ENCODE measurements at places on chromosomes 5 and 9.

- DNase-seq: no peak
Observed at GRCh38 chr5:117195076-117195475, 620.5 kb upstream of the SEMA6A start.

DNA sequence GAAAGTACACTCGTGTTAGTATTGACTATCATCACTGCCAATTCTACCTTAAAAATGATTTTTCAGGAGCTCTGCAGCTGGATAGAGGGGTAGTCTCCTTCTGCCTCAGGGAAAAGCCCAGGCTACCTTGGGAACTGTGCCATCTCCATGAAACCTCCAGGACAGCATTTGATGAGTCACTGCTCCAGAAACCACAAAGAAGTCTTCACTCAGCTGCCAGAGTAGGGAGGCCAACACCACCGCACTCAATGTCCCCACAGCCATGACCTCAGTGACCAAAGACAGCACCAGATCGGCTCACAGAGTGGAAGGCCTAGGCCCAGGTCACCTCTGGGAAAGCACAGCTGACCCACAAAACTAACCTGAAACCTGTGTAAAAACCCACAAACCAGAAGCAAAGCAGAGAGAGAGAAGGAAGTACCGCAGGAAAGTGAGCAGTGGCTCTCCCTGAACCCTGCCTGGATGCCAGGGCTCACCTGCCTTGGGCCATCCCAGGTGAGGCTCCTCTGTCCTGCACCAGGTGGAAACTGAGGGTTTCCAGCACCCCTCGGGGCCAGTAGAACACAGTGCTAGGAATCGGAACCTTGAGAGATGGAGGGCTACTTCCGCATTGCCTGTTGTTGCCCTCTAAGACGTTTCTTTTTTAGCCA lies 30.0 kb downstream of the S1PR3 start:
- DNase-seq: no peak

GRCh38 chr9:131178382-131178781 lies 53.0 kb downstream of the NUP214 start:
- peak; percentile 32 for DNase-seq

DNA sequence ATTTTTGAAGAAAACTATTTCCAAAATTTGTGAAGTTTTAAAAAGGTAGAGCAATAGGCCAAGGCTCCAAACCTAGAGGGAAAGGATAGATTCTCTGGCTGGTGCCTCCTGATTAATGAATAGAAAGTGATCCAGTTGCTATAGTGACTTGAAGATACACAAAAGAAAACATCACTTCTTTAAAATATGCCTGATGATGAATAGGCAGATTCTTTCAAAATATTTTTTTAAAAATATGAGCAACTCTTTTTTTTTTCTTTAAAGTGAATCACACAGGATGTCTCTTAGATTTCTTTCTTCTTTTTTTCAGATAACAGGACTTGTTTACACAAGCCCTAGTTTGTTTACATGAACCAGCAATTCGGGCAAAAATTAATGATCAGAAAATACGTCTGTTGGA lies 124.4 kb downstream of the RFK start:
- DNase-seq: no peak

DNA sequence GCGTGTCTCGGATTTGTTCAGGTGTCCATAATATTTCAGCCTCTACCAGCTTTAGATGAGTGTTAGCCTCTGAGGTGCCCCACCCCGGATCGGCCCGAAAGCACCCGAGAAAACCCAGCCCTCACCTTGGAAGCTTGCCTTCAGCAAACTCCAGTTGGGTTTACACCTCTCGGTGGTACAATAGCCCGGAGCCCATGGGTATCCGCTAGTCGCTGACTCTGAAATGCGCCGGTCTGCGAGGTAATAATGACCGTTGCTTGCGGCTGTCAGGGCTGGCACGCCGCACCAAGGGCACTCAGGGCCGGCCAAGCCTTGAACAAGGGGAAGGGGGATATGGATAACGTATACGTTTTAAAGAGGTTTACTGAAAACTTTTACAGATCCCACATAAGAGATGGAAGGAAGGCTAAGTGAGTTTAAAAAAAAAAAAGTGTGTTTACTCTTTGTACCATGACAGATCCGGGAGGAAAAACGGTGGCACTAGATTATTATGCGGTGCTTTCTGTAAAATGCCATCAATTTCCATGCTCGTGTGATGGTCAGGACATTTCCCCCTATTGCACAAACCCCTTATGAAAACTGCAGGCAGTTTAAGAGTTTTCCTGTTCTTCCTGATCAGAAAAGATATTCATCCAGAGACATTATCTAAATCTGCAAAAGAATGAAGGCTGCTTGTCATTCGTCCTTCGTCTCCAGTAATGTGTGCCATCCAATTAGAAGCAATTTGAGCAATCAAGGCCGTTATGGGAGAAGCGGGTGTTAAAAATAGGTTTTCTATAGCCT lies 124.2 kb downstream of the TMEM161B start:
- DNase-seq: no peak

DNA sequence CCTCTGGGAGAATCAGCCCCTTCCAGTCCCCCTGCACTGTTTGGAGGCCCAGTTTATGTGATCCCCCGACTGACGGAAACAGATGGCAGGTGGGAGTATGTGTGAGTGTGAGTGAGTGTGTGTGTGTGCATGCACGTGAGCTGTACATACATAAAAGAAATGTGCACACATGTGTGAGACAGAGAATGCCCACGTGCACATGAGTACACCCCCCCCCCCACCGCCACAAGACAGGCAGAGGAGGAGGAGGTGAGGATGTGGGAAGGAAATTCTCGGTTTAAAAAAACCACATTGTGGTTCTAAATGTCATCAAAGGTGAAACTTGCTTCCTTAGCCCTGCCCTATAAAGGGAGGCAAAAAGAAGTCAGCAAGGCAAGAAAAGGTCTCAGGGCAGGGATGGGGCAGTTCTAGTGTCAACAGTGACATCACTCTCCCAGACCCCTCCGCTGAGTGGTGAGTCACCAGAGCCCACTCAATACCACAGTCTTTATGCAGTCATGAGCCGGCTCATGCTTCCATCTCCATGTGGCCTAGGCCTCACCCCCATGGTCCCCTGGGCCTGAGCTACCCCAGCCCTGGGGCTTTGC lies 79.2 kb upstream of the HSPA9 start:
- no peak for DNase-seq

DNA sequence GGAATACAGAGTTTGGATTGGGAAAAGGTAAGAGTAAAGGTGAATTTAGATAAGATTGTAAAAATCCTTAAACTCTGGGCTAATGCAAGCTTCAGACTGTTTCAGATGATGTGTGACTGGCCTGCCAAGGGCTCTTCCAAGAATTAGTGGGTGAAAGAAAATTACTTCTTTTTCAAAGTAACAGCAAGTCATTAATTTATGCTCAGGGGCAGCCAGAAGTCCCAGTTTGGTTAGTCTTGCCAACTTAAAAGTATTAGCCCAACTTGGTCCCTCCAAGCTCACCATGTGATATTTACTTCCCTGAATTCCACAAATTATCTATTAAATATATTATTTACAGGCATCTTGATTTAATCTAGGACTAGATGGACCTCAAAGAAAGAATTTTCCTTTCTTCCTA lies 947.8 kb downstream of the NR2F1-AS1 start:
- DNase-seq: no peak

- peak; percentile 79 for DNase-seq
Observed at GRCh38 chr9:95852059-95853032, 23.1 kb upstream of the ERCC6L2 start.

DNA sequence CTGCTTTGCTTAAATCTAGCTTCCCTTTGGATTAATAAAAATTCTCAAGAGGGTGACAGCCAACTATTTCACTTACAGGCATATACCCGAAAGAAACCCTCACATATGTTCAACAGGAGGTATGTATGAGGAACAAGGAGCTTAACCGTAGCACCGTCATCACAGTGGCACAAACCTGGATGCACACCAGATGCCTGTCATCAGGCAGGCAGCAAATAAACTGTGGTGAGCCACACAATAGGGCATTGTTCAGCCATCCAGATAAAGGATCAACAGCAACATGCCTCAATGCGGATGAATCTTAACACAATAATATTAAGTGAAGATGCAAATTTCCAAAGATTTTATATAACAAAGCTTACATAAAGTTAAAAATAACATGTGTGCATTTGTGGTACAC lies 5.5 kb upstream of the TNFSF15 start:
- DNase-seq: no peak

GRCh38 chr9:88747768-88748167 lies 212.8 kb downstream of the NXNL2 start:
- DNase-seq: no peak

- DNase-seq: no peak
Observed at GRCh38 chr5:56840597-56840996, 25.2 kb downstream of the MAP3K1 start.

DNA sequence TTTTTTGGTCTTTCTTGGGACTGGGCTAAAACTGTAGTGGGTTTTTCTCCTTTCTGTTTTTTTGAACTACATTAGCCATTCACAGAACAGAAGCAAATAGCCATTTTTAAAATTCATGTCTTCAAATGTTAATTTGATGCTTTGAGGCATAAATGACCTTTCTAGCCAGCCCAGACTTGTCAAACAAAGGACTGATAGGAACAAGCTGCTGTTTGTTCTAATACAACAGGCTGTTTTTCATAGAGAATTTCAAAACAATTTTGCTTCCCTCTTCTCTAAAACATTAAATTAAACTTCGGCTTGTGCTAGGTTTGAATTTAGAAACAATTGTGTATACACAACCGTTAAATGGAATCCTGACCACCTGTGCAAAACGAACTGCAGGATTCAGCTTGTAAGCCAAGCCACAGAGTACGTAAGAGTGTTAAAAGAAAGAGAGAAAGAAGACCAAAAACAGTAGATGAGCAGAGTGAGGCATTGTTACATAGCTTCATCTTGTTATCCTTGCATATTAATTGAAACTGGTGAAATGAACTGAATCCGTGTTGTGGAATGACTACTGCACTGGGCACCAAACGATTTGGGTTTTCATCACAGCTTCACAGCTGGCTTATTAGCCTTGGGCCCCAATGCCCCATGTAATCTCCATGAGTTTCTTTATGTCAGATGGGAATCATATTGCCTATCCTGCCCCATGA lies 100.0 kb downstream of the ZSWIM6 start:
- no peak for DNase-seq

DNA sequence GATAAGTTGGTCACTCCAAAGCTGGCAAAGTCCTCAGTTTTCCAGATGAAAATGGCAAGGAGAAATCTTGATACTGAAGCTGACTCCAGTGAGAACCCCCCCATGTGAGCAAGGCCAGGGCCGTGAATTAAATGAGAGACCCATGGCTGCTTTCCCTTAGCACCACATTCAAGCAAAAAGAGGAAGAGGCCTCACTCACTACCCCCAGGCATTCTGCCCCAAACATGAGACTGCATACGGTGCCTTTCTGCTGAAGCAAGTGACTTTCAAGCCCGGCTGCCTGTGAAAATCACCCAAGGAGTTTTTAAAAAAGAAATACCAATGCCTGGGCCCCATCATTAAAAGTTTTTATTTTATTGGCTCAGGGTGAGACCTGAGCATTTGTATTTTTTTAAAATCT lies 66.9 kb downstream of the TMEM252 start:
- no peak for DNase-seq

DNA sequence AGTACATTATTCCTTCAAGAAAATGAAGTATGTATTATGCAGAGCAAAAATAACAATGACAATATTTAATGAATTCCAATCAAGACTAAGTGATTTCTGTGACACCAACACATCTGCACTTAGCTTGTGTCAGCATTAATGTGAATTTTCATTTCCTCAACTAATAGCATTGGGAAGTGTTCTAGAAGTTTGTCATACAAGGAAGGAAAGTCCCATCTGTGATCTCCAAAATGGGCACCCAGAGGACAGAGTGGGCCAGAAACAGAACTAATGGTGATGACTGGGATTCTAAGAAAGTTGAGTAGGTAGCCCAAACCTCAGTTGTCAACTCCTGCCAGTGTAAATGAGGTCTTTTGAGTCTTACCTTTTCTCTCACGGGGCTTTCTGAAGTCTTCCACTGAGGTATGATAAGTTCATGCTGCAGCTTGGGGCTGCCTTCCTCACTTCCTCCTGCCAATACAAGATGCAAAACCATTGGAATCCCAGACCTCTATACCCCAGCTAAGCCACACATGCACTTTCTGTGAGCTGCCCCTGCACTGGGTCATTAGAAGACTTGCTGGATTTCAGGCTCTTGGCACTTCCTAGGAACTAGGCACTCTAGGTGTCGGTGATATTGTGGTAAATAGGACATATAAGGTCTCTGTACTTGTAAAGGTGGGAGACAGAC lies 4.9 kb downstream of the ADAM19 start:
- DNase-seq: no peak

DNA sequence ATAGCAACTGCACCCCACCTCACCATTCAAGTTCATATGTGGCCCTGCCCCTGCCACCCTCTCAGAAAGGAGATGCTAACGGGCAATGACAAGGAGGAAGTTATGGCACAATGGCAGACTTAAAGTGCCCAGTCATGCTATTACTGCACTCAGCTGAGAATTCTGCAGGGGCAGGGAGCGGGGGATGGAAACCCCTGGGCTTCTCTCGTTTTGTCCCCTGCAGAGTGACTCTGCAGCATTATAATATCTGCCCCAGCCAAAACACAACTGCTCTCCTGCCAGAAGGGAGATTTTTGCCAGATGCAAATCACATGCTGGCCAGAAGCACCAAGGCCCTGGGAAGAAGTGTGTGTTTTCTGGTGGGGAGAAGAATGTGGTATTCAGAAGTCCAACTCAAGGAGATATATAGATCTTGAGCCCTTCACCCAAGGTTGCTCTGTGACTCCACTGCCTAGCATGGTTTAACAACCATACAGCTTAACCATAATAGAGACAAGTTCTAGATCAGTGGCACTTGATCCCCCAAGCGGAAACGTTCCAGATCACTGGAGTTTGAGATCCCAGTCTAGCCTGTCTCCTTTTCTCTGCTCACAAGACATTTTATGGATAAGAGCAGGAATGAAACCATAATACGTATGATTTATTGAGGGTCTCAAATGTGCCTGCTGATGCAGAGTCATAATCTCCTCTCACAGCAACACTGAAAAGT lies 207.0 kb upstream of the MAP3K1 start:
- no peak for DNase-seq

- no peak for DNase-seq
Observed at GRCh38 chr5:104297076-104297475, 734.5 kb upstream of the NUDT12 start.

GRCh38 chr9:137302449-137303150 lies 529 bp upstream of the NRARP start:
- peak; percentile 53 for DNase-seq

GRCh38 chr9:86842573-86842972 lies 104.7 kb downstream of the GAS1 start:
- DNase-seq: no peak

- DNase-seq: peak; percentile 79
Observed at GRCh38 chr9:134366223-134367031, 40.2 kb downstream of the RXRA start.

GRCh38 chr5:179830818-179831468 lies 10.2 kb downstream of the SQSTM1 start:
- DNase-seq: no peak

- no peak for DNase-seq
Observed at GRCh38 chr5:15936505-15937245, 242.9 kb downstream of the MARCHF11 start.

DNA sequence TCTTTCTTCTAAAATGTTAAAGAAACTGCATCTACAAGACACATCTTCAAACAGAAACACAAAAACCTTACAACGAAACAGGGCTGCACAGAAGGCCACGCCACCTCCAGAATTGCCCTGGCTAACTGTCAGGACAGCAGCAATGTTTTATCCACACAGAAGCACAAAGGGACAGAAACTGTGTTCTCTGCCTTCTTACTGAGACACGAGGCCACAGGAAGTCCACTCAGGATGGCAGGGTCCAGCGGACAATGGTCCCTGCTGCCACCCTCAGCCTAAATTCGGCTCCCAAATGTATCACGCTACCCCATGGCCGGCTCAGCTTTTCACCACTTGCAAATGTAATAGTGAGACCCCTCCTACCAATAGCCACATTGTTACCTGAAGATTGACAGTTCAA lies 159.8 kb upstream of the PHYKPL start:
- no peak for DNase-seq
